Urothelium cell line (cell line): ENCODE measurements at places on chromosomes 2 and 18.

GRCh38 chr2:223768179-223768578 lies 69.2 kb downstream of the AP1S3 start:
- DNase-seq, result no peak

DNA sequence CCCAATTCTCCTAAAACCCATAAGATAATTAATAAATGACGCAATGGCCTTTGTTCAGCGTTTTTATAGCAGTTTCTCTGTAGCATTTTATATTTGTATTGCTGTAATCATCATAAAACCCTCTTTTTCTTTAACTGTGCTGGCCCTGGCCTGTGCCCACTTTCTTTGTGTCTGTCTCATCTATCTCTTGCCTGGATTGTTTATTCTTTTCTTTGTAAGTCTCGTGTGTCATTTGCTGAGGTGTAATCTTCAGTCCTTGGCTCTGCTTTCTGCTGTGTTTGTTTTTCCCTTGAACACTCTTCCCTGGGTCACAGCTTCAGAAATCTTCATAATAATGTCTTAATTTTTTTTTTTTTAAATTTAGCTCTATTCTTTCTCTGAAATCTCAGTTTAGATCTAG lies 525.8 kb upstream of the LINC00305 start:
- no peak for DNase-seq

DNA sequence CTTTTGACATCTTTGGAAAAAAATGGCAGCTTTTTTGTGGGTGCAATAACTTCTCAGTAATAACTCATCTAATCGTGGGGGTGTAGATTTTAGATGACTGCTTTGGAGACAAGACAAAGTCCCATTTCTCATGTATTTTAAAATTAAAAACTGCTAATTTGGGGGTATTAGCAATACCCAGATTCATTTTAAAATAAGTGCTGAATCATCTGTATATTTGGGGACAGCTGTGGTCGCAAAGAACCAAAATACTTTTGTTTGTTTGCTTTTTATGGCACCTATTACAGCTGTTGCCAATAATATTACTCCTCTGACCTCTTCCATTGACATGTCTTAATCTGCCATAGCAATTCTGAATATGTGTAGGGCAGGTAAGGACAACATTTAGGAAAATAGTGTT lies 45.4 kb downstream of the STAT1 start:
- no peak for DNase-seq

DNA sequence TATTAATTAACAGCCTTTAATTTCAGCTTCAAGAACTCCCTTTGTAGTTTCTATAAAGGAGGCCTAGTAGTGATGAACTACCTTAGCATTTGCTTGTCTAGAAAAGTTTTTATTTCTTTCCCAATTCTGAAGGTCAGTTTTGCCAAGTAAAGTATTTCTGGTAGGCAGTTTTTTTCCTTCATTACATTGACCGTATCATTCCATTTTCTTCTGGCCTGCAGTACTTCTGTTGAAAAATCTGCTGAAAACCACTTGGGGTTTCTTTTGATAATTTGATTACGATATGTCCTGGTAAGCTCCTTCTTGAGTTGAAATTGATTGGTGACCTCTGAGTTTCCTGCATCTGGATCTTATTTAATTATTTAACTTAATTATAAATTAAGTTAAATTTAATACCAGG lies 691.8 kb downstream of the TSN start:
- no peak for DNase-seq

DNA sequence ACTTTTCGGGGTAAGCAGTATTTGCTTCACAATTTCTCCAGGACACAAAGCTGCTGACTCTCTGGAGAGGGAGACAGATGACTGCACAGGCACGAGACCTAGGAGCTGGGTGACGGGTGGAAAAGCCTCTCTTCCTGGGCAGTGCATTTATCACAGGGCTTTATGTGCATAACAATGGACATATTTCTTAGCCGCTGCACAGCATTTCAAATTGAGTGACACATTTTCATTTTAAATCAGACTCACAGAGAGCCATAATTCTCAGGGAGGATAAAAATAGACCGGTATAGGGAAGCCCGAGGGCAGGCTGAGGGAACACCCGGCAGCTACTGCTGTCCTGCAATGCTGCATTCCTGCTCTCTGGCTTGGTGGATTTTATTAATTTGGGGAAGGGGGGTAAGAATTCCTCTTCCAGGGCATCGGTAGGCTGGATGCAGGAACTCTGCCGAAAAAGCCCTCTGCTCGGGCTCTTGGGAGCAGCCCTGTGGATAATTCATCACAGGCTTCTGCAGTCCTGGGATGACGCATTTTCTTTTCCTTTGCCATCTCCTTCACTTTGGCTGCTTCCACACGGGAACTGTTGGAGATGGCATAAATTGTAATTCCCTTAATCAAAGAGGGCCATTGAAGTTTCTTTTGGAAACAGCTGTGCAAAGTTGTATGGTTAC lies 108.1 kb upstream of the ACAA2 start:
- DNase-seq, result no peak

GRCh38 chr2:161165811-161166210 lies 5.6 kb downstream of the TANK start:
- no peak for DNase-seq

DNA sequence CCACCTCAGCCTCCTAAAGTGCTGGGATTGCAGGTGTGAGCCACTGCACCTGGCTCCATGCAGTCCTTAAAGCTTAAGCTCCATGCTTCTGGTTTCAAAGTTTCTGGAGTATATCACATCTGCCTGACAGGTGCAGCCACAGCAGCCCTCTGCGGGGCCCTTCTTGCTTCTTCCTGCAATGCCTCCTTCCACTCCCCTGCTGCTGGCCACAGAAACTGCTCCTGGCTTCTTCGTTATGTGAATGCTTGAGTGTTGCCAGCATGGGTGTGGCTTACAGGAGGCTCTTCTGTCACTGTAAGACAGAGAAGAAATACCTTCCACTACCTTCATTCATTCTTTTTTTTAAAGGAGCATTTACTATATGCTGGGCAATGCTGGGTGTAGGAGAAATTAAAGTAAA lies 10.1 kb upstream of the CCBE1 start:
- DNase-seq, result no peak

- peak; percentile 66 for DNase-seq
These were observed 34.5 kb upstream of the STPG4 start for GRCh38 chr2:47189635-47190034.

- peak; percentile 26 for DNase-seq
These were observed 62.5 kb downstream of the REEP1 start for GRCh38 chr2:86274918-86275275.

- DNase-seq, result no peak
These were observed 939.6 kb upstream of the CRIM1 start for GRCh38 chr2:35415942-35416341.

GRCh38 chr2:234241656-234242458 lies 191.4 kb downstream of the SPP2 start:
- peak; percentile 64 for DNase-seq

- DNase-seq, result peak; percentile 40
These were observed 4.7 kb downstream of the EPG5 start for GRCh38 chr18:45962461-45962860.

- no peak for DNase-seq
These were observed 38.7 kb downstream of the UBE2F start for GRCh38 chr2:238005528-238005927.

DNA sequence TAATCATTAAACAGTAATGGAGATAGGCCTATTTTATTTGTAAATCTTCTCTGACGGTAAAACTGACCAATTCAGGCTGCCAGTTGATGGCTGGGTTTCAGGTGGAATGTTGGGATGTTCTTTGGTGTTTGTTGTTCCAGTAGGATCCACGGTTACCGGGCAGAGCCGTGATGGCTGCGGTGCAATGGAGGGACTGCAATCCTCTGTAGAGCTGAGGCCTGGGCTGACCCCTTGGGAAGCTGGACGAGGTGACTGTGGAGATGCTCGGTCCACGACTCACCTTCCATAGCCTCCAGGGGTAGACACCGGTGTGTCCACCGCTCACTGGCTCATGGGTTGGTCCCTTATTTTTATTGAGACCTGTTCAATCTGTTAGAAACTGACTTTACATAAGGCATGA lies 42.5 kb downstream of the ZNF519 start:
- no peak for DNase-seq

- DNase-seq, result no peak
These were observed 136.4 kb downstream of the SOCS6 start for GRCh38 chr18:70425236-70425635.

- DNase-seq, result no peak
These were observed 379.3 kb upstream of the SYT4 start for GRCh38 chr18:43656547-43656946.

- no peak for DNase-seq
These were observed 143.7 kb upstream of the SYT4 start for GRCh38 chr18:43420950-43421349.

DNA sequence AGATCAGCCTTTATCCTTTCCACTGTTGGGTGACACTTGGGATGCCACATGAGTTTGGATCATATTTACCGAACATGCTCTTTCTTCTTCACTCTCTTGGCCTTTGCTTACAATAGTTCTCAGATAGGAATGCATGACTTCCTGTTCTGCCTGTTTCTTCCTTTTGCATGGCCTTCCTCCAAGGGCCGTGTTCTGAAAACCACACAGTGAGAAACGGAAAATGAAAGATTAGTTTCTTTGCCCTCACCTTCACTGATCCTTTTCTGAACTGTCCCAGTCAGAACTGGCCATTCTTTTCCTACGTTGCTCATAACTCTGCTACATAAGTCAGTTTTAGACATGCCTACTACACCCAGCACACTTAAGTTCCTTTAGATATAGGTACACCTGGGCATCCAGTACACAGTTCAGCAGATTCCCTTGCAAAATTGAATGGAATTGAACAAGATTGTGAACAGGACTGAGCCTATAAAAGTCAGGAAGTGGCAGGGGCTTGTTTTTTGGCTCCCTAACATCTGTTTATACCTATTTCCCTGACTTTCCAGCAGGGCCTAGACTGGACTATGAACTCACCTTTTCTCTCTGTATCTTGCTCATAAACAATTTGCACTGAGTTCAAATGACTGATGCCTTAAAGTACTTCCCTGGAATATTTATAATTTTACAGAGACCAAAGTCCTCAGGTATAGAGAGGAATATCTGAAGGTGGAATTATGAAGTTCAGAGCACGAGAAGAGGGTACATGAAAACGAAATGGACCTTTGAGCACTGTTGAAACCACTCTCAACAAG lies 186.4 kb upstream of the ST6GAL2 start:
- DNase-seq, result no peak

- DNase-seq, result no peak
These were observed 156.7 kb downstream of the LPIN1 start for GRCh38 chr2:11903085-11903606.

- DNase-seq, result no peak
These were observed 60.8 kb upstream of the TXNDC2 start for GRCh38 chr18:9824952-9825371.

- no peak for DNase-seq
These were observed 60.3 kb downstream of the ADD2 start for GRCh38 chr2:70707706-70708105.

DNA sequence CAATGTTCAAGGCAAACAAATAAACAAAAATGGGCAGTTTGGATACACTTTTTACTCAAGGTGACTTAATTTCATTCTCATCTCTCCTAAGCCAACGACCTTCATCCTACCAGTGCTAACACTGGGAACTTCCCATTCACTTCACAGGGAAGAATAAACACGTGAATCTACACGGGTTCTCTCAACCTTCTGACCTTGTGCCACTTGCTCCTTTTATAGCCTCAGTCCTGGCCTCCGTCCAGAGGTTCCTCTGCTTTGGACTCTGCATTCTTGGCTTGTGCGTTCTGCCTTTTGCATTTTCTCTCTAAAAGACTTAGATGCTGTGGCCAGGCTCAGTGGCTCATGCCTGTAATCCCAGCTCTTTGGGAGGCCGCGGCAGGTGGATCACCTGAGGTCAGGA lies 13.8 kb downstream of the ZNF2 start:
- DNase-seq, result no peak

GRCh38 chr2:6930923-6931647 lies 13.9 kb downstream of the RNF144A start:
- no peak for DNase-seq

- DNase-seq, result no peak
These were observed 55.6 kb downstream of the NCOA1 start for GRCh38 chr2:24546669-24547068.

- no peak for DNase-seq
These were observed 40.2 kb downstream of the EPAS1 start for GRCh38 chr2:46337208-46337994.

DNA sequence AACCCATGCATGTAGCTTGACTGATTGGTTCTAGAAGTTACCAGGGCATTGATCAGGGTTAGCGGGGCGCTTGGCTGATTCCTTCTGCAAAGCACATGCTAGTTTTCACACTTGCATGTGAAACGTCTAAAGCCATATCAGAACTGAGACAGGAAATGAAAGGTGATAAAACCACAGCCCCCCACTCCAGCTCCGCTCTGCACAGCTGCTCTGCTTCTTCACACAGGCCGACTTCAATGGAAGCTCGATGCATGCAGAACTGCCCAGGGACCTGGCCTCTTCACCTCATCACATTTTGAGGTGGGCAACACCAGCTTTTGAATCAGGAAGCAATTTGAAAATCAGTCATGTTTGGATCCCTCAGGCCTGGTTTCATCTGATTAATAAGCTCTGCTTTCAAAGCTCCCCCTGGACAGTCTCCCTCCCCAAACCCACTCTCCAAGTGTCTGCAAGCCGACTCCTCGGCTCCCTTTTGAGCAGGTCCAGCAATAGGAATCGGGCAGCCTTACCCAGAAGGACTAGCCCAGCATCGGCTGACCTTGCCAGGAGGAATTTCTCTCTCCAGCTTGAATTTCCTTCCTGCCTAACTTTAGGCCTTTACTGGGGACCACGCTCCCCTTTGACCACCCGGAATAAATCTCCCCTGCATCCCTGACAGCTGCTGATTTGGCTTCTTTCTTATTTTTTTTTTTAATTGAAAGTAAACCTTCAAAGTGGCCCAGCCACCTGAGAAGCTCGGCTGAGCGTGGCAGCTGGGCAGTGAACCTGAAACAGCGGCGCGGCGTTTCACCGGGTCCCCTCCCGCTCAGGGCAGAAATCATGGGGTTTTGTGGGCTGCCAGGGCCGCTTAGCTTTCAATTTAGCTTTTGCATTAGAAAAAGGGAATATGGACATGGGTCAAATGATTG lies 31.7 kb downstream of the HRH4 start:
- DNase-seq, result no peak

DNA sequence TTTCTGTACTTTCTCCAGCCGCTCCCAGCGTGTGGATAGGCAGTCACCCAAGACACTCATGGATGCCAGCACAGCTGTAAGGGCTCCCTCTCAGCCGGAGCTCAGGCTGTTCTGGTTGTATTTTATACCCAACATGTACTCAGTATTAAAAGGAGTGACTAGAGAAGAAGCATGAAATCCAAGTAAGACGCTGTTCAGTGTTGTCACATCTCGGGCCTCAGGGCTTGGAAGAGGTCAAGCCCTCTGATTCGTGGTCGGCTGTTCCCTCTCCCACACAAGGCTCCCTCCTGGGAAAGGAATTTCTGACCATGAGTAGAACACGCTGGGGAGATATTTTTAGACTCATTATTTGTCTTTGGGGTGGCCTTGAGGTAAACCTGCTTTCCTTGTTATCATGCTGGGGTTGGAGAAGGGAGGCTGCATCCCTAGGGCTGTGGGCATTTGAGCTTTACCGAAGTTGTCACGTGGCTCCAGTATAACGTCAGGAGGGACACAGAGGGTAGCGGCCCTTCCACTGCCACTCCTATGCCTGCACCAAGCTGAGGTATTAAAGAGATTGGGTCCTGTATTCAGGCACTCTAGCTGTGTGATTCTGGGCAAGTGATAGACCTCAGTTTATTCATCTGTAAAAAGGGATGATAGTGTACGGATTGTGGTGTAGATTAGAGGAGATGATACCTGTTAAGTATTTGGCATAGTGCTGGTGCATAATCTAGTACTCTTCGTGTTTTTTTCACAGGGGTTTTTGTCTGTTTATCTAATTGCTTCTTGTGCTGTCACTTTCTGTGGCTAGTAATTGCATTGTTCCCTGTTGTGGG lies 34.1 kb downstream of the HK2 start:
- no peak for DNase-seq
